ENCODE measurements at places on chromosomes 11 and 22. TPM values are rescaled to one million over a fixed set of nuclear protein-coding genes. Genes with fewer than 3 reads are reported as not detected.

P2RY2 gene
- 11.1 TPM for total RNA-seq

SEPTIN5 gene
- 13.2 TPM for total RNA-seq

GRCh38 chr11:16820324-16821092 lies 82.1 kb downstream of the C11orf58 start:
- DNase-seq = peak; percentile 80
- no peak overlapping the region for H3K27ac ChIP-seq
- peaks cover 21% of the 10 kb centered on the region for H3K4me1 ChIP-seq

E2F8 gene
- total RNA-seq = 1.1 TPM

OR2AT4 gene
- total RNA-seq = not detected

NCF4 gene
- 67.1 TPM for total RNA-seq

NXPE2 gene
- total RNA-seq = not detected

DNA sequence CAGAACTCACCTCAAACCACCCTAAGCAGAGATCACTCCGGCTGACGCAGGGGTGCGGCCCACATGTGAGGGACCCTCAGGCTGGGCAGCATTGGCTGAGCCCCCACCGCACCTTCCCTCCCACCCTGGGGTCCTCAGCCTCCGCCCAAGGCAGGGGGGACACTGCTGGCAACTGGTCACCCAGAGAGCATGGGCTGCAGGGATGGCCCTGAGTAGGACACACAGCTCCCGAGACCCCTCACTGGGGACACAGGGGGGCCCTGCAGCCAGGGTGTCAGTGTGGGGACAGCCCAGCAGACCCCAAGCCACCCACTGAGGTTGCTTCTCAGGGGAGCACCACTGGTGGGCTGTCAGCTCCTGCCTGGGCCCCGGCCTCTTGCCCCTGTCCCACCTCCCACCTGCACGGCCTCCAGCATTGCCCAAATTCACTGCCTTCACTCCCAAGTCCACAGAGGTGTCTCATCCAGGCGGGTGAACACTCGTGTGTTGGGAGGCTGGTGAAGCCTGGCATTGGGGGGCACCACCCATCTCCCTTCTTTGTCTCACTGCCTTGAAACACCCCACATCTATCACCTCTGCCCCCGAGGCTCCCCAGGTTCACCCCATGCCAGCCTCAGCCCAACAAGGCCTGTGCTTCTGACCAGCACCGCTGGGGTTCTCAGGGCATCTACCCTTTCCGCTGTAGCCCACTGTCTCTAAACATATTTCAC lies 4.7 kb downstream of the C11orf21 start:
- no peaks in the 10 kb centered on the region for H3K36me3 ChIP-seq
- no peaks in the 10 kb centered on the region for H3K27me3 ChIP-seq
- H3K4me1 ChIP-seq = no peaks in the 10 kb centered on the region
- H3K4me3 ChIP-seq = no peak overlapping the region

- peaks cover 60% of the 10 kb centered on the region for H3K4me1 ChIP-seq
- peak overlapping the region; percentile 97 for H3K27ac ChIP-seq
- peak; percentile 84 for DNase-seq
- no peaks in the 10 kb centered on the region for H3K27me3 ChIP-seq
Observed at GRCh38 chr22:36386351-36386899, 1.3 kb downstream of the MYH9 start.

GRCh38 chr11:93895106-93895862 lies 44.9 kb upstream of the VSTM5 start:
- no peaks in the 10 kb centered on the region for H3K36me3 ChIP-seq
- DNase-seq = no peak
- no peaks in the 10 kb centered on the region for H3K4me1 ChIP-seq
- no peak overlapping the region for H3K27ac ChIP-seq
- no peaks in the 10 kb centered on the region for H3K27me3 ChIP-seq
